WTC11 (cell line): ENCODE measurements at places on chromosomes 5 and 9. TPM values are rescaled to one million over a fixed set of nuclear protein-coding genes. Genes with fewer than 3 reads are reported as not detected.
A peak's percentile ranks its signal among the peaks of the same experiment; 100 is the strongest.

Gene SHROOM1
- total RNA-seq, result 7.9 to 8.1 TPM (median 8.0 TPM) in 3 replicates

- DNase-seq, result no peak
These were observed 26.6 kb upstream of the DAB2 start for GRCh38 chr5:39451276-39451941.

DNA sequence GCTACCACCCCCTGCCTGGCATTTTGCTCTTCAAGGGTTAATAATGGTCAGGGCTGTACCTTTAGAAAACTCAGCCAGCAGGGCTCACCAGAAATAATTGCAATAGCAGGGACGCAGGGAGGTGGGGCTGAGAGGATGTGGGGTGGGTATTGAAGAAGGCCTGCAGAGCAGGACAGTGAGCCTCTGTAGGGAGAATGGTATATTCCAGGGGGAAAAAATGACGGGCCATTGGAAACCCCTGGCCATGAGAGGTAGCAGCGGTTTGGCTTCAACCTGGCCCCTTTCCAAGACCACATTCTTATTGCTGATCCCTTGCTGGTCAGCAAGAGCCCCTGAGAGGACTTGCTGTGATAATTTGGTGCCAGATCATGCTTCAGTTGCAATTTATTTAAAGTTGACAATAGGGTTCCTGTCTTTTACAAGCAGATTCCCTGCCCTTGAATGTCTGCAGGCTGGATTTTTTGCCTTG is 36.7 kb upstream of the CTNNA1 start:
- no peak for DNase-seq

DNA sequence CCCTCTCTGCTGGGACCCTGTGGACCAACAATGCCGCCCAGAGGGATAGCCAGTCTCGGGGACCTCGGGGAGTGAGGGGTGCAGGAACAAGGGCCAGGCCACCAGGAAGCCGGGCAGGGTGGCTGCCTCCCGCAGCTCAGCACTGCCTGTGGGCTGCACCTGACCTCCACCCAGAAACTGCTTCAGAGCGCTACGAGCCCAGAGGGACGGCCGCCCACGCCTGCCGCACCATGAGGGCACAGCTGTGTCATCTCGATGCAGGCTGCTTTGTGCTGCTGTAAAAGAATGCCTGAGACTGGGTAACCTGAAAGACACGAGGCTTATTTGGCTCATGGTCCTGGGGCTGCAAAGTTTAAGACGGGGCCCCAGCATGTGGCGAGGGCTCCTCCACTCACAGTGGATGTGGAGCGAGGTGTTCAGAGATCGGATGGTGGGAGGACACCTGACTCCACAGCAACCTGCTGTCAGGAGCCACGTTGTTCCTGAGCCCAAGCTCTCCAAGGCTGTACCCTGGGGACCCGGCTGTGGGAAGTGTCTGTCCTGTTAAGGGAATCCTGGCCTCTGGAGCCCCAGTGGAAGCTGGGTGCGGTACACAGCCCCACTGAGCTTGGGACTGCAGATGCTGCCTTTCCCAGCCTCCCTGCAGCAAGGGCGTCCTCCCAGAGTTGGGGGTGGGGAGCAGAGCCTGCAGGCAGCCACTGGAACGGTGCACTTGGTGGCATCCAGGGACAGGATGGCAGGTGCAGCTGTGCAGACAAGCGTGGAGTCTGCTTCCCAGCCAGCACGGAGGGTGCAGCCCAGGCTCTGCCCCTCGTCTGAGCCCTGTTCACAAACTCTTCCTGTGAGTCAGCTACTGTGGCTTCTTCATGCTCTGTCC is 11.8 kb upstream of the ZDHHC11 start:
- DNase-seq, result no peak

DNA sequence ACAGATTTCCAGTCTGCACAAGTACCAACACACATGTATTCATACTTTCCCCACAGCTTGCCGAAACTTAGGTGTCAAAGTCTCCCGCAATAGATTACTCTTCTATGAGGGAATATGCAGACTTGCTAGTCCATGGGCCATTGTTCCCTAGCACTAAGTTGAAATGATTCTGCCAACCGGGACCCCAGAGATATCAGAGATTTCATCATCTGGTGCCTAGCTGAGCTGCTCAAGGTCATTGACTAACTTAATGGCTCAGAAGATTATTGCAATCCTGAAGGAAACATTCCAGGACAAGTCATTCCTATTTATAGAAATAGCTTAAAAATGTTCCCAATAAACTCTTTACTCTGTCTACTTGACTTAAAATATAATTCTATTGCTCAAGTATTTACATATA is 202.6 kb downstream of the PIK3R1 start:
- DNase-seq, result no peak

DNA sequence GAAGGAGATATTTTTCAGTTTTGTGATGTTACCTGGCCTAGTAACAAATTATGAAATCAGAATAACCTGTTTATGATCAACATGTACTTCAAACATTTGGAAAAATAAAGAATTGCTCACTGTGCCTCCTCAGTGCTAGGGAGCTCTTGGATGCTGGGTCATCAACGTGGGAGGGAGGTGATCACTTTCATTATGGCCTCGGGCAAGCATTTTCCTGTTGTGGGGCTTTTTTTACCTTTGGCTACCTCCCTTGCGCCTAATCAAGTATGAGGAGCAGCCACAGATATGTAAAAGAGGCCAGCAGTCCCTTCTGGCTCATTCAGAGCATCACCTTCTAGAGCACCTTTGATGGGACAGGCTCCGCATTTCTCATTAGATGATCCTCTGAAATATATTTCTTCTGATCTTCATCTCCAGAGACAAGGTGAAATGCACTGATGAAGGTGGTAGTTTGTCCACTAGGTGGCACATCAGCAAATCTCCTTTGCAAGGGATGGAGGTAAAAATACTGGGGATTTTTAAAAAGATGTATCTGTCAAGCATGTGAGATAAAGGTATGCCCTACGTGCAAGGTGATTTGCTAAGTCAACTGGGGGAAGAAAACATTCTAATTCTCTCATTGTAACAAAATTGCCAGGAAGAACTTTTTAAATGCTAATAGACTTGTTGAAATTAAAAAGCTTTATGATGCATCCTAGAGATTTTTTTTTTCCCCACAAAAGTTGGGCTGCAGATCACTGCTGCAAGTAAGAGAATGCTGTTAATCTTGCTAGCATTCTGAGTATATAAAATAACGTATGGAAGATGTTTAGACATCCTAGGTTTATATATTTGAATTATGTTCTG is 218.2 kb downstream of the MAST4 start:
- peak; percentile 37 for DNase-seq
